Stimulated activated memory B cell treated with anti-CD40 and anti-IgM and Interleukin-4, amounts not matched to agents 10 μg/mL and 1 μg/mL and 100 μg/mL, for 72 hours (primary cell): ENCODE measurements at places on chromosomes 5 and 9.

DNA sequence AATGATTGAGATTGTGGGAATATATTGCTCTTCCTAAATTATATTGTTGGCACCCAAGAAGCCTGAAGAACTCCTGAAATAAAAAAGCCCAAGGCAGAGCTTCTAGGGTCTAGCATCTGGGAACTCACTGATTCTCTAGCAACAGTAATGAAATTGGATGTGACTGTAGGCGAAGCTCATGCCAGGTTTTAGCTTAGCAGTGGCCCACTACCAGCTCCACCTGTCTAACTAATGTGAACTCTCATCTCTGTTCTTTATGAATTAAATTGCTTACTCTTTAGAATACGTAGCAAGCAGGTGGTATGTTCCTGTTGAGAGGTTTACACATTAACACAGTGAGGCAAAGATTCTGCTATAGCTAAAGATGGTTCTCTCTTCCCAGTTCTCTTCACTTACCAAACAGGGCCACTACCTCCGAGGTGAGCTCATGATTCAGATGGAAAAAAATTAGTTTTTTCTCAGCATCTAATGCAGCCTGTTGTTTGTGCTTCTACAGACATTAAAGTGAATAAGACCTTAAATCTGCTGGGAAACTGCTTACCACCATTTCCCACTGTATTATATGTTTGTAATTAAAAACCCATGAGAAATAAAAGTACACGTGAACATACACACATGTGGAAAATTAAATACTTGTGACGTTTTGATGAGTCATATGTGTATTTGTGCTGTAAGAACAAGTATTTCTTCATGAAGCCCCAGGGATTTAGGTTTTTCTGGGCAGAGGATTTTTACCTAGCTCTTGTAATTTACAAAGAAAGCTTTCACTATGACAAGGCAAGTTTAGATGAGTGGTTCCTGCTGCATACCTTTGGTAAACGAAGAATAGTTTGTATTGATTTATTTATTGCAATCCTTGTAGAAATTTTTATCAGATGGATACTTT, 360.1 kb downstream of the KDM4C start:
- ATAC-seq = peak; percentile 86

DNA sequence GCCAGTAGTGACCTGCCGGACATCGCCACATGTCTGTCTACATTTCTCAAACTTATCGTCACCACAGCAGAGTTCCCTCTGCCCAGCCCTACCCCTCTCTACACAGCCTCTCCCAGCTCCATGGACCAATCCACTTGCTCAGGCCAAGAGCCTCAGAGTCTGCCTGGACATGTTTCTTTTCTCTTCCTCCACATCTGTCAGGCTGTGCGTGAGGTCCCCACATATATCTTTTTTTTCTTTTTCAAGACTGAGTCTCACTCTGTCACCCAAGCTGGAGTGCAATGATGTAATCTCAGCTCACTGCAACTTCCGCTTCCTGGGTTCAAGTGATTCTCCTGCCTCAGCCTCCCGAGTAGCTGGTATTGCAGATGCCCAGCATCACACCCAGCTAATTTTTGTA, 62.7 kb upstream of the GGTA1 start:
- no peak for ATAC-seq

DNA sequence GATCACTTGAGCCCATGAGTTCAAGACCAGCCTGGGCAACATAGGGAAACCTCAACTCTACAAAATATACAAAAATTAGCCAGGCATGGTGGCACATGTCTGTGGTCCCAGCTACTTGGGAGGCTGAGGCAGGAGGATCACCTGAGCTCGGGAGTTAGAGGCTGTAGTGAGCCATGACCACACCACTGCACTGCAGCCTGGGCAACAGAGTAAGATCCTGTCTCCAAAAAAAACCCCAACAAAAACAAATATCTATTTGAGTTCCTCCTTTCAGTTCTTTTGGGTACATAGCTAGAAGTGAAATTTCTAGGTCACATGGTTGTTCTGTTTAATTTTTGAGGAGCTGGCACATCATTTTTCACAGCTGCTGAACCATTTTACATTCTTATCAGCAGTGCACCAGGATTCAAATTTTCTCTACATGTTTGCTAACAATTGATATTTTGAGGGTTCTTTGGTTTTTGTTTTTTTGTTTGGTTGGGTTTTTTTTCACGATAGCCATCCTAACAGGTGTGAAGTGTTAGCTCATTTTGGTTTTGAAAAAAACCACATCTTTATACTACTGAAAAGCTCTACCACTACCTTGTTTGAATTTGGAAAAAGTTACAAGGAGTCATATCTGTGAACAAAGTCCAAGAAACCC, 176.9 kb upstream of the SLC12A2 start:
- ATAC-seq = no peak

DNA sequence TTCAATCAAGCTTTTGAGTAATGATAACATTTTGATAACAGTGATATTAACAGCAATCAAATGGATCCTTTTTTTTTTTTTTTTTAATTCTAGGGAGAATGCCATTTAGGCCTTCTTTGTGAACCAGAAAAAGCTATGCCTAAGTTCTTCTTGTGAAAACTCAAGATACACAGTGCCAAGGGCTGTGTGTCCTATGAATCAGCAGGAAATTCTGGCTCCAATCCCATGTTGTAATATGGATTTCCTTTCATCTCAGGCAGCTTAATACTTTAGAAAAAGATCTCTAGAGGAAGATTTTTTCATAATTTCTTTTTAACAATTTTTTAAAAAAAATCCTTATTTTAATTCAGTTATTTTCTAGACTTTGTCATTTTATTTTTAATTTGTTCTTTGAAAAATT, 96.1 kb downstream of the NUDT12 start:
- no peak for ATAC-seq

DNA sequence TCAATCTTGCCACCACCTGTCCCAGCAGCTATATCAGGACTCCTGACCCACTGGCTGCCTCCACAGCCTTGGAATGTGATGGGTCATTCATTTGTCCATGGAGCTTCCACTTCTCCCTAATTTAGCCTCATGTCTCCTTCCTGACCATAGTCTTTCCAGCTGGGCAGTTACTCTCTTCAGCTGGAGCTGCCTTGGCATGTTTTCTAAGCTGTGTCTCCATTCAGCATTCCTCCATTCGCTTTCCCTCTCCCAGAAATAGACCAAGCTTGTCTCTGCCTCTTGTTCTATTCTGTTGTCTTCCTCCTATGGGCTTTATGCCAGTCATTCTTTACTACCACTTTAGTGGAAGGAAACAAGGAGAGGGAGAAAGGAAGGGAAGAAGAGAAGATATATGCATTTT, 5.3 kb upstream of the CTXN3 start:
- no peak for ATAC-seq

- ATAC-seq = no peak
Measured at GRCh38 chr9:134552349-134552990, 89.1 kb upstream of the COL5A1 start.

- ATAC-seq = no peak
Measured at GRCh38 chr5:66224274-66224673, 80.2 kb downstream of the SREK1 start.

DNA sequence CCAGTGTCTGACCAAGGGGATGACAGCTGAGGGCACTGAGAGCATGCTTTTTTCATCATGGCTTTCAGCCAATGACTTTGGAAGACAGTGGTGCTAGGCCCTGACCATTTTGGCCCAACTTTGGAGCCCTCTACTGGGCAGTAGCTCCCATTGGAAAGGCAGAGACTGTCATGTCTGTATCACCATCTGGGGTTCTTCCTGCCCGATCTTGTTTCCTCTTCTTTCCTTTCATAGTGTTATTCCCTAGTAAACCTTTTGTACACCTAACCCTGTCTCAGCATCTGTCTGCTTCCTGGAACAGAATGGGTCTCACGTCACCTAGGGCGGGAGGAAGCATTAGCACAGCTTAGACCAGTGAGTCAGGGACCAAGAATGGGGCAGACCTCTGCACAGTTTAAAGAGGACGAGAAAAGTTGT, 97.4 kb upstream of the MAST4 start:
- ATAC-seq = no peak

GRCh38 chr5:135429301-135430134, 17.6 kb downstream of the DCANP1 start:
- no peak for ATAC-seq

DNA sequence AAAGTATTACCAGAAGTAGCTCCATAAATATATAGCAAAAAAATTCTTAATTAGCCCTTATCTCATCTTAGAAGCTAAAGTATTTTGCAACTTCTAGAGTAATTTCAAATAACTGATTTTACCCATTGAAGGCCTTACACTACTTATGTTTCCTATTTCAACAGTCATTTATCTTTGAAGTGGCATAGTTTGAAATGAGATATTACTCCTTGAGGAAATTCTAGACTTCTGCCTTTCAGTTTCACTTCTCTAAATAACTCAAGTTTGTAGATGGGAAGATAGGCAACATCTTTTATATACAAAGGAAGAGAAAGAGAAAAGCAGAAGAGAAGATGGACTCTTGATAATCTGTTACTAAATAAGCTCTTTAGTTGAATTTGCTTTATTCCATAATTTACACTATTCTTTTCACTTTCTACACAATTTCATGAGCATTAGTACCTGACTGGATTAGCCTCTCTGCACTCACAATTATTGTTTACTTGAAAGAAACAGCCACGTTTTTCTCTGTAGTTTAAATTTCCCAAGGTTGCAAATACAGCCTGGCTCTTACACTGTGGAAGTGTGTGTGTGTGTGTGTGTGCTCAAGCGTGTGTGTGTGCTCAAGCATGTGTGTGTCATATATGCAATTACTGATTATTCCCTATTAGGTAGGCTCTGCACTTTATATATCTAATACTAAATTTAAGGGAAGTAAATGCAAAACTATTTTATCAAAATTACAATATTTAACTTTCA, 60.6 kb upstream of the EMB start:
- peak; percentile 95 for ATAC-seq

- peak; percentile 62 for ATAC-seq
Measured at GRCh38 chr5:112532654-112533360, 113.7 kb upstream of the EPB41L4A start.

- no peak for ATAC-seq
Measured at GRCh38 chr5:163950248-163950647, 444.8 kb downstream of the MAT2B start.

DNA sequence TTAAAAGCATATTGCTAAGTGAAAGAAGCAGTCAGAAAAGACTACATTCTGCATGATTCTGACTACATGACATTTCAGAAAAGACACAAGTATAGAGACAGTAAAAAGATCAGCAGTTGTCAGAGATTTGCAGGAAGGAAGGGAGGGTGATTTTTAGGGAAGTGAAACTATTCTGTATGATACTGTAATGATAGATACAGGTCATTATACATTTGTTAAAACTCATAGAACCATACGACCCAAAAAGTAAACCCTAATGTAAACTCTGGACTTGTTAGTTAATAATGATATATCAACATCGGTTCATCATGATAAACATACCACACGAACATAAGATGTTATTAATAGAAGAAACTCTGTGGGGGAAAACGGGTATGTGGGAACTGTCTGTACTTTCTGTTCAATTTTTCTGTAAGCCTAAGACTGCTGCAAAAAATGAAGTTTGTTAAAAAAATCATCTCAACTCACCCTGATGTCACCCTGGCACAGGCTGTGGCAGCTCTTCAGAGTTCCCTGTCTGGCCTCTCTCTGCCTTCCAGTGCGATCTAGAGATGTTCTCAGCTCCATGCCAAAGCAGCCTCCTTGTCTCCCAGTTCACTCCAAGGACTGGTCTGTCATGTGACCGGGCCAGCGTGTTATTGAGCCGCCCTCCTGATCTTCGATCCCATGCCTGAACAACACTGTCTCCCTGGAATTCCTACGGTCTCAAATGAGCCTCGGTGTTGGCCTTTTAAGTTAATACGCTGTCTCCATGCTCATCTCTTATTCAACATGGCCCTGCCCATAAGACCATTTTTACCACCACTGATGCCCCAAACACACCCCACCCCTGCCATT, 35.4 kb downstream of the PRLR start:
- peak; percentile 94 for ATAC-seq

DNA sequence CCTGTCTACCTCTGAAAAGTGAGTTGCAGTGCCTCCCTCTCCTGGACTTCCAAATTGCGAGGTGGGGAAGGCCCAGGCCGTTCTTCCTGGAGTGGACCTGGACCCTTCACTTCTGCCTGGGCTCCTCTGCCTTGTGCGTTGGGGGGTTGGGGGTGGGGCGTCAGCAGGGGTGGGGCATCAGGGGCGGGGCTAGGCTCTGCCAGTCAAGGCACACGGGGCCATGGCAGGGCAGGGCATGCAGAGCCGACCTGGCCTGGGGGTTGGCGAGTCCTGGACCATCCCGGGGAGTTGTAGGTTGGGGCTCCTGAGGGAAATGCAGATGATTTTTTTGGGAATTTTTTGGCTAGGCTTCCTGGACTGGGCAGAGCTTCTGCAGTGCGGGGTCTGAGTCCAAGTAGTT, 87.1 kb downstream of the EHMT1 start:
- ATAC-seq = peak; percentile 78

- no peak for ATAC-seq
Measured at GRCh38 chr9:80382211-80382891, 810.6 kb downstream of the TLE4 start.
